ENCODE measurements at places on chromosomes 7 and 10.

- DNase-seq: no peak
Measured at GRCh38 chr7:115292381-115292780, 370.5 kb downstream of the MDFIC start.

GRCh38 chr10:5647507-5648240 is 18.7 kb downstream of the ASB13 start:
- no peak for DNase-seq

DNA sequence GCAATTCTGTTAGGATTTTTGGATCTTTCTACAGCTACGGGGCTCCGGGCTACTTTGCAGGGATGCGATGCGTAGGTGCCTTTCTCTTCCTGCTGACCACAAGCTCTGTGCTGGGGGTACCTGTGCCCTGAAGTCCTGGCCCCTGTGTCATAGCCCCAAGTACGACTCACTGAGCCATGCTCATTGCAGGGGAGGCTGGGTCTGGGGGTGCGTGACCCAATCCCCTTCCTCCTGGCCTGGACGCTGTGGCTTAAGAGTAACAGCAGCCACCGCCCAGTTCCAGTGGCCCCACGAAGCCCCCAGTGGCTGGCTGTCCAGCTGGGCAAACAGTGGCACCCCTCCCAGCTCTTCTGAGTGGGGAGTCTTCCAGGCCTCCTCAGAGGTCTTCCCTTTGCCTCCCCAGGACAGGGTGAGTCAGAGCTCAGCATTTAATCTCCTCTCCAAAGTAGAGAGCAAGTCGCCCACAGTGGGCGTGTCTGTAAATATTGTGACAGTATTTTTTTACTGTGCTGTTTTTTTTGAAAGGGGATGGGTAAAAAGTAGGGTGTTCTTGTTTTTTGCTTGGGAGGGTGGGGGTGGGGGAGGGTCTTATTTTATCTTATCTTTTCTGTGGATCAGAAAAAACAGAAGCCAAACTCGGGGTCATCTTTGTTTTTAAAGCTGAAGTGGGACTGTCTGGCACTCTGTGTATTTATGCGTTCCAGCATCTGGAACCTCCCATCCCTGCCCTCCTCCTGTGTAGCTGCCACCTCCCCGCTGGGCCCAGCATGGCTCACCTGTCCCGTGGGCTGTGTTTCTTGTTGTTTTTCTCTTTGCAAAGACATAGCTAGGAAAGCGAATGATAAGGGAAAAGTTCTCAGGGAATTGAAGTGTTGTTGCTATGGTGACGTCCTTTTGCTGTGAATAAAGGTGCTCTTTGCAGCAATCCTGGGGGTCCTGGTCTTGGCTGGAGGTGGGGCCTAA is 8.2 kb downstream of the LFNG start:
- no peak for DNase-seq

DNA sequence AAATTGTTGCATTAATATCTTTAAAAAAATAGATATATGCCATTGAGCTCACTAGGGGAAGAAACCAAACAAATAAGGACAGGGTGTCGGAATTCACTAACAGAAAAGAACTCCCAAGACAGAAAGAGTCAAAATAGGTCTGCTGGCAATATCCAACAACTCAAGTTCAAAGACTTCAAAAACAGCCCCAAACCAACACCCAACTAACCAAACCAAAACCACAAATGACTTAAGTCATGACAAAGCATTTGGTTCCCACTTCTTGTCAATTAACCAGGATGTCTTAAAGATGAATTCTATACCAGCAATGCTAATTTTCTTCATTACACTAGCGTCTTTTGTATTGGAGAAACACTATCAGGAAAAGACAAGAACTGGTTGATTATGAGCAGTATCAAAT is 249.0 kb upstream of the PLXNA4 start:
- DNase-seq: no peak

- DNase-seq: no peak
Measured at GRCh38 chr10:75079436-75080083, 31.9 kb upstream of the SAMD8 start.

GRCh38 chr7:99860281-99861127 is 16.3 kb downstream of the OR2AE1 start:
- DNase-seq: no peak

Data from hematopoietic multipotent progenitor cell treated with erythropoietin and hydrocortisone succinate and interleukin-3 and kit ligand, for 17 days (in vitro differentiated cells).